CD4-positive, alpha-beta T cell treated with Interleukin-2 at 100 ng/mL for 4 hours (primary cell): ENCODE measurements at places on chromosomes 6 and 20.
A peak's percentile ranks its signal among the peaks of the same experiment; 100 is the strongest.

DNA sequence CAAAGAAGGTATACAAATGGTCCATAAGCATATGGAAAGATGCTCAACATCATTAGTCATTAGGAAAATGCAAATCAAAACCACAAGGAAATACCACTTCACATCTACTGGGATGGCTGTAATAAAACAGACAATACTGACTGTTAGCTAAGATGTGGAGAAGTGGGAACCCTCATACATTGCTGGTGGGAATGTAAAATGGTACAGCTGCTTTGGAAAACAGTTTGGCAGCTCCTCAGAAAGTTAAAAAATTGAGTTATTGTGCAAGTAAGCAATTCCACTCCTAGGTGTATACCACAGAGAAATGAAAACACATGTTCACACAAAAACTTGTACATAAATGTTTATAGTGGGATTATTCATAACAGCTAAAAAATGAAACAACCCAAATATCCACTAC lies 173.0 kb upstream of the JAG1 start:
- no peak for DNase-seq

DNA sequence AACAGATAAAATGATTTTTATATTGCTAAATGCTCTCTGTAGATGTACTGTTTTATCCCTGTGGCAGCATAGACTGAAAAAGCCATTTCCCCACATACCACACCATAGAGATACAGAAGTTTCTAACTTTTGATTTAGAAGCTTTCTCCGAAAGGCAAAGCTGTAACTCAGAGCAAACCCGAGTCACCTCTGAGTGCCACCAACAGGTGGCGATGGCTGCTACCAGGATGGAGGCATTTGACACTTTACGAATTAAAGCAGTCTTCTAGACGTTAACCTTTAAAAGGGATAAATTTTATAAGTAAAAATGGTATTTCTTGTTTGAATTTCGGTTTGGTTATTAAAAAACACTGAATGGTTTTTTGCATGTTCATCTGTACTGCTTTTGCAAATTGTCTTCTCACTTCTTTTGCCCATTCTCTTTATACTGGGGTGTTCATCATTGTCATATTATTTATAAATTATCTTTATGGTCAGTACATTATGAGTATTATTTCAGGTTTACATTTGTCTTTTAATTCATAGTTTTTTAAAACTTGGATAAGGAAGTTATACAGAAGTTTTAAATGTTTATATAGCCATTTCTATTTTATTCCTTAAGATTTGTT lies 201.0 kb upstream of the CEP162 start:
- no peak for DNase-seq

DNA sequence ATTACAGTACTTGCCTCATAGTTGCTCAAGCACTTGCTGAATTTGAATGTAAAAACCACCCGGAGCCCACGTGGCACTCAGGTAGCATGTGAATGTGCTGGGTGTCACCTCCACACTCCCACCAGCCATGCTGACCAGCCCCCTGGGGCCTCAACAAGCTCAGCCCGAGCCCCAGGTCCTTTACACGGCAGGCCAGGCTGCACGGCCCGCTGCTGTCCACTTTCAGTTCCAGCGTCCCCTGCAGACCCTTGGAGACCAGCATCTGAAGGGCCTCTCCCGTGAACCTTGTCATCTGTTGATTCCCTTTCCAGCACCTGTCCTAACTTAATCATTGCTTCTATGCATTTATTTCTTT lies 33.3 kb upstream of the ZBP1 start:
- DNase-seq = no peak

DNA sequence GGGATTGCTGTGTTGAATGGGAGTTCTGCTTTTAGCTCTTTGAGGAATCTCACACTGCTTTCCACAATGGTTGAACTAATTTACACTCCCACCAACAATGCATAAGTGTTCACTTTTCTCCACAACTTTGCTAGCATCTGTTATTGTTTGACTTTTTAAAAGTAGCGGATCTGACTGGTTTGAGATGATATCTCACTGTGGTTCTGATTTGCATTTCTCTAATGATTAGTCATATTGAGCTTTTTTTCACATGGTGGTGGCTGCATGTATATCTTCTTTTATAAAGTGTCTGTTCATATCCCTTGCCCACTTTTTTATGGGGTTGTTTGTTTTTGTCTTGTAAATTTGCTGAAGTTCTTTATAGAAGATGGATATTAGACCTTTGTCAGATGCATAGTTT lies 588.3 kb upstream of the ADGRB3 start:
- no peak for DNase-seq

DNA sequence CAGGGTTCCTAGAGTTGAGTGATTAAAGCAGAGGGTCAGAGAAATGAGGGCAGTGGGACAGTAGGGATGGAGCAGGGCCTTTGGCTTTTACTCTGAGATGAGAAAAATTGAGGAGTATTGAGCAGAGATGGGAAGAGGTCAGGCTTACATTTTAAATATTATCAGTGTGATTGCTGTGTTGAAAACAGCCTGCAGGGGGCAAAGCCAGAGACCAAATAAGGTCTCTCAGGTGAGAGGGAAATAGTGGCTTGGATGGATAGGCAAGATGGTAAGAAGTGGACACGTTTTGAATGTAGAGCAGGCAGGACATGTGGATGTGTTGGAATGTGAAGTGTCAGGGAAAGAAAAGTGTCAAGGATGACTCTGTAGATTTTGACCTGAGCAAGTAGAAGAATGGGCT lies 105.0 kb upstream of the MAP3K7 start:
- no peak for DNase-seq

- DNase-seq = no peak
Measured at GRCh38 chr6:20811109-20811761, 277.0 kb downstream of the CDKAL1 start.

- DNase-seq = peak; percentile 77
Measured at GRCh38 chr20:31560094-31560745, 44.9 kb upstream of the ID1 start.

DNA sequence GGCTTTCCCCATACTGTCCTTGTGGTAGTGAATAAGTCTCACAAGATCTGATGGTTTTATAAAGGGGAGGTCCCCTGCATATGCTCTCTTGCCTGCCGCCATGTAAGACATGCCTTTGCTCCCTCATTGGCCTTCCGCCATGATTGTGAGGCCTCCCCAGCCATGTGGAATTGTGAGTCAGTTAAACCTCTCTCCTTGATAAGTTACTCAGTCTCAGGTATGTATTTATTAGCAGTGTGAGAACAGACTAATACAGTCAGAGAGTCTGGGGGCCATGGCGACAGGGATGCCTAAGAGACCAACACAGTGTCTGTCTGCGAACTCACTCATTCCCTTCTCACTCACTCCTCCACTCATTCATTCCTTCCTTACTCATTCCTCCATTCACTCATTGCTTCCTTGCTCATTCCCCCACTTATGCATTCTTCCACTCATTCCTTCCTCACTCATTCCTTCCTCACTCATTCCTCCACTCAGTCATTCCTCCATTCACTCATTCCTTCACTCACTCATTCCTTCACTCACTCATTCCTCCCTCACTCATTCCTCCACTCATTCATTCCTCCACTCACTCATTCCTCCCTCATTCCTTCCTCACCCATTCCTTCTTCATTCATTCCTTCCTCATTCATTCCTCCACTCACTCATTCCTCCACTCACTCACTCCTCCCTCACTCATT lies 137.5 kb upstream of the AGPAT4 start:
- DNase-seq = no peak

GRCh38 chr20:54015496-54015895 lies 54.9 kb downstream of the BCAS1 start:
- DNase-seq = no peak

DNA sequence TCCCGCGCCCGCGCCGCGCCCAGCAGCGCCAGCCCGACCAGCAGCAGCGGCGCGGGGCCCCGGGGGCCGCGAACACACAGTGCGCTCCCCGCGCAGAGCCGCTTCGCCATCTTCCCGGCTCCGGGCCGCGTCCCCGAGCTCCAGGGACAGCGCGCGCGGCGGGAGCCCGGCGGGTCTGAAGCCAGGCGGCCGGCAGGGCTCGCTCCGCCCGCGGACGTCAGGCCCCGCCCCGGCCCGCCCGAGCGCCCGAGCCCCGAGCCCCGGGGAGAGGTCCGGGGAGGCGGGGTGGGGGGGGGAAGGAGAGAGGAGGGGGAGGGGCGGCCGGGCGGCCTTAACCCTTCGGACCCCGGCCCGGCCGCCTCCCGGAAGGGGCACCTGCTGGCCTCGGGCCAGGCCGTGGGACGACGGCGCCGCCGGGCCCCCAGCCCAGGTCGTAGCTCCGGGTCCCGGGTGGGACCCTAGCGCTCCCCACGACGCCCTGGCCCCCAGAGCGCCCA lies at the start of gene LAMA5:
Gene LAMA5, minus strand, starts transcription at position 177 of the 497 bp plus-strand sequence. Its CDS starts 67 bp downstream, at position 110.
- no peak for DNase-seq

DNA sequence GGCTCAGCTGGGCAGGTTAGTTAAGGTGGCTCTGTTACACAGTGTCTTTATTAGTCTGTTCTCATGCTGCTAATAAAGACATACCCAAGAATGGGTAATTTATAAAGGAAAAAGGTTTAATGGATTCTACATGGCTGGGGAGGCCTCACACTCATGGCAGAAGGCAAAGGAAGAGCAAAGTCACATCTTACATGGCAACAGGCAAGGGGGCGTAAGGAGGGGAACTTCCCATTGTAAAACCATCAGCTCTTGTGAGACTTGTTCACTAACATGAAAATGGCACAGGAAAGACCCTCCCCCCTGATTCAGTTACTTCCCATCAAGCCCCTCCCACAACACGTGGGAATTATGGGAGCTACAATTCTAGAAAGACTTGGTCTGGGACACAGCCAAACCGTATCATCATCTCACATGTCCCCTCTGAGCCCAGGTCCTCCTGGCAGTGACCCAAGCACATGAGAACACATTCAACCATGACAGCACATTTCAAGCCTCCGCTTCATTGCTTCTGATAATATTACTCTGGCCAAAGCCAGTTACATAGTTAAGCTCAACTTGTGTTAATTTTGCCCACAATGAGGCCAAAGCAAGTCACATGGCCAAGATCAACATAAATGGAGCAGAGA lies 383.9 kb downstream of the PLCB1 start:
- no peak for DNase-seq

- DNase-seq = no peak
Measured at GRCh38 chr6:16403831-16404230, 165.4 kb downstream of the GMPR start.

GRCh38 chr6:101935732-101936131 lies 542.2 kb downstream of the GRIK2 start:
- DNase-seq = no peak

GRCh38 chr6:1636272-1636825 lies 26.6 kb downstream of the FOXC1 start:
- no peak for DNase-seq

DNA sequence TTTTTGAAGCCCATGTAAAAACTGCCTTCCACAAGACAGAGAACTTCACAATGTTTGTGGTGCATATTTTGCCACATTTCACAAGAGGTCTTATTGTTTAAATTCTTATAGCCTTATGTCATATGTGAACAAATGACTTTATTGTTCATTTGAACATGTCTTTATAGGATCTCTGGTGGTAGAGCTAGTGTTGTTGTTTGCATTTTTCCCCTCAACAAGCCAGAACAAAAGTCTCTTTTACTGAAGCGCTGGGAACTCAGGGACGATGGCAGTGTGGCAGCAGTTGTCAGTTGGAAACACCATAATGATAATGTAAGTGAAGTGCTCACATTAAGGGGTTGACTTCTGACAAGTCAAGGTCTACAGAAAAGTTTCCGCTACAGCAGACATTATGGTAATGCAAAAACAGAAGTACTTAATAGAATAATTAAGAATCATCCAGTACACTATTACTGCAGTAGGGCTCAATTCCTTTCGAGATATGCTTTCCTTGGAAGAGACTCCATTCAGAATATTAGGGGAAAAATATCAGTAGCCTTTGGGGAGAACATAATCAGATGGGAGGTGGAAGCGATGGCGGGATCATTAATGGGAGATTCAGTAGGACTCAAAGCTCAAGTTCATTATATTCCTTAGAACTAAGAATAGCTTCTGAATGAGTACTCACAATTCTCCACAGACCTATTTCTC lies 180.0 kb downstream of the GJA10 start:
- DNase-seq = no peak

GRCh38 chr6:108592371-108593337 lies 31.9 kb downstream of the FOXO3 start:
- peak; percentile 53 for DNase-seq

GRCh38 chr6:52505726-52506409 lies 71.0 kb downstream of the TRAM2 start:
- no peak for DNase-seq

GRCh38 chr6:125746019-125746414 lies 3.4 kb upstream of the HEY2 start:
- no peak for DNase-seq

DNA sequence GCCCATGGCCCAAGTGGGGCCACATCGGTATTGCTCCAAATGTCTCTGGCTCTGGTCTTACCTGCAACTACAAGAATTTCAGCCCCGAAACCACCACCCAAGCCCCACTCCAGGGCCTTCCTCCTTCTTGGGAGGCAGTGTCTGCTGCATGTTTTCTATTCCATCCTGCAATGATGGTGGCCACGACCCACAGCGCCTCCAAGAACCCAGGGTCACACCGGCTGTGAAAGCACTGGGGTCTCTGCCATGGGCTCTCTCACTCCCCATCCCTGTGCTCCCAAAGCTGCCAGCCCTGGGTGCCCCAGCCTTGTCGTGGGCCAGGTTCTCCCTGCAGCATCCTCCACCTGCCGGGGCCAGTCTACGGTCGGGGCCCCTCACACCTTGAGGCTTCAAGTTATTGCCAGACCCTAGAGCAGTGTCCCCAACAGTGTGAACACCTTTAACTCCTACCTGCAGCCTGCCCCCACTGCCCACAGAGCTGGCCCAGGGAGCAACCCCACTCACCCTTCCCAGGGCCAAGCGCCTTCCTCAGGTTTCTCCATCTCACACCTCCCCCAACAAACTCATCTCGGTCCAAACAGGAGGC lies 115.4 kb downstream of the JPH2 start:
- DNase-seq = no peak

GRCh38 chr6:118567974-118568373 lies 19.9 kb downstream of the PLN start:
- DNase-seq = no peak

DNA sequence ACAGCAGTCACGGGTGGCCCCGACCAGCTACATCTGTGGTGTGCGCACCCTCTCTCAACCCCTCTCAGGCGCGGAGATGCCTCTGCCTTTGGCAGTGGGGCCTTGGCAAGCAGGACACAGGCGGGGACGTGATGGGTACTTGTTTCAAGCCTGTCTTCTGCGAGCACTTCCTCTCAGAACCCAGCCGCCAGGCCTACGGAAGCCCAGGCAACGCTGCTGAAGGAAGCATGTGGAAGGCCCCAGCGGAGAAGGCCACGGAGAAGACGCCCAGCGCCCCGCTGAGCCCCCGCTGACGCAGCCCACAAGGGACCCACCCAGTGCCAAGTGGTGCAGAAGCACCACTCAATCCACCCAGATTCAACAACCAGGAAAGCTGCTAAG lies 13.0 kb downstream of the SERPINB6 start:
- DNase-seq = no peak
